ENCODE measurements at places on chromosomes 1 and 21.

GRCh38 chr1:32142446-32143301 lies 34.8 kb downstream of the KPNA6 start:
- DNase-seq, result no peak

DNA sequence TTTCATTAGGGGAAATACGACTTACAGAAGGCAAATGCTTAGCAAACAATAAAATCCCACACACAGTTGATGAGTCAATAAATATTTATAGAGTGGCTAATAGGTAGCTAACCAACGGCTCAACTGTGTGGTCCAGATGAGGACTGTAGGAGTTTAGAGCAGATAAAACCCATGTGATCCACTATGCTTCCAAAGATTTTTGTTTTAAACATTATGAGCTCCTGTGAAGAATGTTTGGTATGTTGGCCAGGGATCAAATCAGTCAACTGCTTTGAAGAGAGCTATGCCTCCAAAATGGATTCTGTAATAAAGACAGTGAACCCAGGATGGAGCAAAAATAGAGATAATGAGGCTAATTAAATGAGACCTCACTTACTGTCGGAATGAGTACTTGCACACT lies 72.3 kb upstream of the COL11A1 start:
- no peak for DNase-seq

GRCh38 chr1:67544921-67545320 lies 114.7 kb upstream of the SERBP1 start:
- DNase-seq, result no peak

DNA sequence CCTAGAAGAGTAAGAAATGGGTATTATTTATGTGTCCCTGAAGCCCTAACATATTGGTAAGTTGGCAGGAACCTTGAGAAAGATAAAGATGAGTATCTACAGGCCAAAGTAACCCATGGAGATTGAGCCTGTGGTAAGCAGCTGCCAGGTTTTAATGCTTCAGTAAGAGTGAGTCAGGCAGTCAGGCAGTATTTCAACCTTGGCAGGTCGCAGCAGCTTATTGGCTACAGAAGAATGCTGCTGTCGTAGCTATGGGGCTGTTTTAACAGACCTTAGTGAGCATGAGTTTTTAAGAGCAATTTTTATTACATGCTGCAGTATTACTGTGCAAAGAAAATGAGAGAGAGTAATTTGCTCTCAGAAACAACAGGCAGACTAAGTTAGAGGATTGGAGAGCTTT lies 10.3 kb upstream of the SLC30A10 start:
- DNase-seq, result no peak

All from left renal cortex interstitium (tissue), 4 donors.